Aorta (tissue), 5 donors: ENCODE measurements at places on chromosomes 7 and 10. TPM values are rescaled to one million over a fixed set of nuclear protein-coding genes. Genes with fewer than 3 reads are reported as not detected.

Gene GPR15LG
- not detected for total RNA-seq

Gene POLR2J3
- total RNA-seq: 27.5 TPM

Gene SPDYE2
- total RNA-seq: not detected

Gene TACC2
- 74.4 TPM for total RNA-seq

Gene PRSS37
- not detected for total RNA-seq

GRCh38 chr10:48240196-48240595, 34.3 kb downstream of the FRMPD2 start:
- H3K27me3 ChIP-seq: no peaks in the 10 kb centered on the region
- DNase-seq: no peak
- H3K4me3 ChIP-seq: no peak overlapping the region
- H3K27ac ChIP-seq: no peak overlapping the region
- H3K4me1 ChIP-seq: no peaks in the 10 kb centered on the region

GRCh38 chr10:122706467-122706866, 6.8 kb upstream of the C10orf120 start:
- H3K36me3 ChIP-seq: no peaks in the 10 kb centered on the region
- no peaks in the 10 kb centered on the region for H3K27me3 ChIP-seq
- no peaks in the 10 kb centered on the region for H3K4me1 ChIP-seq

DNA sequence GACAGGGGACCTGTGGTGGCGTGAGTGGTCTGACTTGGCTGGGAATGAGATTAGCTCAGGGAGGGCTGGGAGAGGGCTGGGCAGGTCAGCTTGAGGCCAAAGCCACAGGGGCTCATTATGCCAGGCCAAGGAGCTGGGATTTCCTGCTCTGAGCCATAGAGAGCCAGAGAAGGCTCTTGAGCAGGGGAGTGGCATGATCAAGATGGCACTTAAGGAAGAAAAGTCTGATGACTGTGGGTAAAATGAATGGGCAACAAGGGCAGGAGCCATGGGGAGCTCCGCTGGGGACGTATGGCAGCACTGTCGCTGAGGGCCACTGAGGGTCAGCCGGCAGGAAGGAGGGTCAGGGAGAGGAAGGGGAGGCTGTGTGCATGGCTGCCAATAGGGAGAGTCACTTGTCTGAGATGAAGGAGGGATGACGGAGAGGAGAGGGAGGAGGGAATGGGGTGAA, 5.8 kb downstream of the ANTXRL start:
- no peaks in the 10 kb centered on the region for H3K4me1 ChIP-seq
- H3K36me3 ChIP-seq: no peaks in the 10 kb centered on the region
- no peak for DNase-seq
- no peak overlapping the region for H3K4me3 ChIP-seq
- no peaks in the 10 kb centered on the region for H3K27me3 ChIP-seq

DNA sequence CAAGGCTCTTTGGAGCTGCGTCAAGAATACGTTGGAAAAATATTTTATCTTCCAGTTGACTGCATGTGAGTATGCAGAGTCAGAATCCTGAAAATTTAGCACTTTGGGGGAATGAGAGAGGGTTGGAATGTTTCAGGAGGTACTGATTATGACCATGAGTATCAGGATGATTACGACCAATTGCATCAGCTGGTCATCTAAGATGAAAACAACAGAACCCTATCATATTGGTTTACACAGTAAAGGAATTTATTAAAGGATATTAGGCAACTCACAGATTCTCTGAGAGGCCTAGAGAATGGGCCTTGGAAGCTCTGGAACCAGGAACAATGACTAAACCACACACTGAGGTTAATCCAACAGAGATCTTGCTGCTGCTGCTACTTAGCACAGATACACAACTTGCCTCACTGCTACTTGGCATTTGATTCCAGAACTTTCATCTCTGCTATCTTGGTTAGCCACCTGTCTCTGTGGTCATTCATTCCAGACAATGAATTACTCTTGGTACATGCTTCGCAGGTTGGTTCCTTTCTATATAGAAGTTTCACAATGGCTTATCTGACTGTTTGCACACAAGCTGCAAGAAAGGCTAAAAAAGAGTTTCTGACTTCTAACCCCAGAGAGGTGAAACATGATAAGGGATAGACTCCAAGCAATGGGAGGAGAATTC, 68.0 kb upstream of the CTTNBP2 start:
- H3K27ac ChIP-seq: no peak overlapping the region
- no peaks in the 10 kb centered on the region for H3K4me1 ChIP-seq
- H3K4me3 ChIP-seq: no peak overlapping the region
- H3K27me3 ChIP-seq: peaks cover 4% of the 10 kb centered on the region
- no peak for DNase-seq
- H3K36me3 ChIP-seq: no peaks in the 10 kb centered on the region

DNA sequence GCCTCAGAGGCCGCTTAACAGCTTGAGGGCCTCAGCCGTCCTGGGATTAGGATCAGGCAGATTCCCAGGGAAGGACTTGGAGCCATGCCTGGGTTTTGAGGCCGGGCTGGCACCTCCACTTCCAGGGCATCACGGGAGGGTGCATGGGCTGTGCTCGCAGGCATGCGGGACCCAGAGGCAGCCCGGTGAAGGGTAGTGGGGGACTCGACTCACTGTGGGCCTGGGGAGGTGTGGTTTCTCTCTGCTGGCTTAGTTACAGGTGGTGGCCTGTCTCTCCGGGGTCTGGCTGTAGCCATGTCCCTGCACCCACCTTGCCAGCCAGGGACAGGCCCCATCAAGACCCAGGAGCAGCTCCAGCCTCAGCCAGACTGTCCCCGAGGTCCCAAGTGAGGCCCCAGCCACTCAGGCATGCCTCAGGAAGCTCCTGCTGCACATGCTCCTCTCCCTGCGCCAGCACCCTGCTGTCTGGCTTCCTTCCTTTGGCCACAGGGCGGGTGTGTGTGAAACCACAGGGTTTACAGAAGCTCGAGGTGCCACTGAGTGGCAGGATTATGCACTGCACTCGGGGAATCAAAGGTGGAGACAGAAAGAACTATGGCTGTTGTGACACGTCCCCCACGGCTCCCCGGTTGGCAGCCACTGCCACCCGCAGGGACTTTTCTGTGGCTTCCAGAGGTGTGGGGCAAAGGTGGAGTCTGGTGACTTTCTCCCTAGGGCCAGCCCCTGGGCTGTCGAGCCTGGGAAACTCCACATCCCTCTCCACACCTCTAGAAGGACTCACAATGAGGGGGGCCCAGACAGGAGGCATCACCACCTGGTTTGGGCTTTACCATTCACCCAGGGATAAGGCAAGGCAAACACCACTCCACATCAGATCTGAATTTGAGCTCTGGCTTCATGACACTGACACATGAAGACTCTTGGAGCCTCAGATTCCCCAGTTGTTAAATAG, 19.7 kb downstream of the GOLGA7B start:
- no peaks in the 10 kb centered on the region for H3K4me1 ChIP-seq
- H3K27ac ChIP-seq: no peak overlapping the region
- peak; percentile 89 for DNase-seq
- no peaks in the 10 kb centered on the region for H3K27me3 ChIP-seq

- H3K27me3 ChIP-seq: no peaks in the 10 kb centered on the region
- no peak overlapping the region for H3K27ac ChIP-seq
- DNase-seq: no peak
- H3K4me1 ChIP-seq: peaks cover 2% of the 10 kb centered on the region
- H3K36me3 ChIP-seq: no peaks in the 10 kb centered on the region
Measured at GRCh38 chr10:122450353-122450990, 4.0 kb upstream of the ARMS2 start.

DNA sequence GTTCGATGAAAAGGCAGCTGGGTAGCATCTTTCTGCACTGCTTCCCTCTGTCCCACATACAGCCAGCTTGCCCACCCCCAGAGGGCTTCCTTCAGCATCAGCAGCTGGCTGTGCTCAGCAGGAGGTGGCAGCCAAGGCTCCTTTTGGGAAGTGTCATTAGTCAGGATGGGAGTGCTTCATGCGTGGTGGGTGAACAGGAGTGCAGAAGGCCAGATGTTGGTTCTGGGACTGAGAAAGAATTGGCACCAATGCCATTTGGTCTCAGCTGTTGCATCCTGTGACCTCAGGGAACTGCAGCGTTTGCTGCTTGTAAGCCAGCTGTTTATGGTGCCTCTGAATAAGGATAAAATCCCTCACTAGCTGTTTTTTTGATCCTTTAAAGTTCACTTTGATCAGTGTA, 131.1 kb upstream of the SORCS3 start:
- no peaks in the 10 kb centered on the region for H3K36me3 ChIP-seq
- H3K27me3 ChIP-seq: no peaks in the 10 kb centered on the region
- DNase-seq: no peak
- no peak overlapping the region for H3K4me3 ChIP-seq

GRCh38 chr10:131231965-131232541, 79.5 kb downstream of the TCERG1L start:
- H3K4me3 ChIP-seq: no peak overlapping the region
- H3K4me1 ChIP-seq: no peaks in the 10 kb centered on the region
- no peaks in the 10 kb centered on the region for H3K27me3 ChIP-seq
- DNase-seq: no peak
- H3K27ac ChIP-seq: no peak overlapping the region
- H3K36me3 ChIP-seq: no peaks in the 10 kb centered on the region

DNA sequence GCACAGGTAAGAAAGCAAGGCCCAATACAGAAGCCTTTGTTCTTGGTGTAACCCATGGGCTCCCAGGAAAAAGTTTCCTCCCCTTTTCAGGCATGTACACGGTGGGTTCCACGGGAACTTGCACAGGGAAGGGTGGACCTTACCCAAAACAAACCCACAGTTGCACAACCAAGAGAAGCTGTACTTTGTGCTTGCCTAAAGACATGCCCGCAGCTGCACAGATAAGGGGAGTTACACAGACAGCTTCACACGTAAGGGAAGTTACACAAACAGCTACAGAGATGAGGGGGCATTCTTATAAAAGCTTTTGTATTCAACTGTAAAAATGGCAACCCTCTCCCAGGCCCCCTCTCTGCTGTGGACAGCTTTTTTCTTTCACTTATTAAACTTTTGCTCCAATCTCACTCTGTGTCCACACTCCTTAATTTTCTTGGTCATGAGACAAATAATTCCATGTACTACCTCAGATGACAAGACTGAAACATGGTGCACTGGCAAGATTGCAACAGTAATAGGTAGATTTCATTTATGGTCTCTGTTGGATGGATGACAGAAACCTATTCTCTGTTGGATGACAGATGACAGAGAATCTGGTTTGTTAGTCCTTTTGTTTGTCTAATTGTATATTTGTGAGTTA, 72.9 kb downstream of the ATE1 start:
- no peak overlapping the region for H3K27ac ChIP-seq
- no peak overlapping the region for H3K4me3 ChIP-seq
- H3K27me3 ChIP-seq: no peaks in the 10 kb centered on the region
- no peaks in the 10 kb centered on the region for H3K4me1 ChIP-seq

DNA sequence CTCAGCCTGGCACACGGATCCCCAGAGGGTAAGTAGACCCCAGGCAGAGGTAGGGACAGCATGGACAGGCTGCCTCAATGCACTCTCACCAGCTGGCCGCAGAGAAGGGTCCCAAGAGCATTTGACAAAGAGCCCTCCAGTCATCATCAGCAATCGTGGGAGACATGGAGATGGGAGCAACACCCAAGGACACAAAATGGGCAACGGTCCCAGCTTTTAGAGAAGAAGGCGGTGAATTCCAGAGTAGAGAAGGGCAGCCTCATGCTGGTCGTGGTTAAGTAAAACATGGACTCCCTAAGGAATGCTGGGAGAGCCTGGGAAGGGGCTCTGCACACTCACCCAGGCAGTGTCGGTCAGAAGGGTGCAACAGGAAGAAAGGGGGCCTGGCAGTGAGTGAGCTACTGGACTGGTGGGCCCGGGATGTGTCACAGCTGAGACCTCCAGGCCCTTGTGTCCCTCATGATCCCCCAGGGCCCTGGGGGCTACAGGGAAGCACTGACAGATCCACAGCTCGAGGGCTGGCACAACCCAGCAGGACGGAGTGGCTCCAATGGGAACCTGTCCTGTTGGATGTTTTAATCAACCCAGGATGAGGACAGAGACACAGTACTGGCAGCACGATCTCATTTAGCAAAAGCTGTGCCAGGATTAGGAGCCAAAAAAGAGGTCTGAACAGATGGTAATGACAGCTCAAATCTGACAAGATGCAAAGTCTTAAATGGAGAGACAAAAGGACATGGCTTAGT, 147.1 kb downstream of the NEURL1 start:
- no peaks in the 10 kb centered on the region for H3K4me1 ChIP-seq
- H3K36me3 ChIP-seq: no peaks in the 10 kb centered on the region
- no peak for DNase-seq

- no peaks in the 10 kb centered on the region for H3K4me1 ChIP-seq
- H3K4me3 ChIP-seq: peak within 1 kb of the TSS; percentile 33
- peak; percentile 100 for DNase-seq
- no peak within 1 kb of the TSS for H3K27ac ChIP-seq
Measured at GRCh38 chr10:104231784-104232612, at the start of gene CFAP43. CFAP43 (minus strand) TSS chr10:104232364; CDS start chr10:104232246, 118 bp downstream.
